ENCODE measurements at places on chromosomes 7 and 10.

DNA sequence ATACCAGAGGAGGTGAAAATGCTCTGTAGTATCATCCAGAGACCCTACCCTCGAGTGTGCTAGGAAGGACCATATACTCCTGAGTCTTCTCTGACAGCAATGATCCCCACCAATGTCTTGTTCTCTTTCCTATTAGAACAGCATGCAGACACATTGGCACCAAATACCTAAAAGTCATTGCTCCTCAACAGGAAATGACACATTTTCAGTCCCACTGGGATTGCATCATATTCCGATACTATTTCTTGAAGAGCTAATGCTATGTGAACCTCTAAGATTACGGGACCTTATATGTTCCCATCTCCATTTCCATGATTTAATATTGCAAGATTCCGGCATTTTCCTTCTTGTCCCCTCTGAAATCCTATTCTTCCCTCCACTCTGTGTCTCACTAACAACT is 177.4 kb downstream of the NRP1 start:
- no peak for DNase-seq

GRCh38 chr7:118245267-118246040 is 20.9 kb downstream of the ANKRD7 start:
- no peak for DNase-seq

DNA sequence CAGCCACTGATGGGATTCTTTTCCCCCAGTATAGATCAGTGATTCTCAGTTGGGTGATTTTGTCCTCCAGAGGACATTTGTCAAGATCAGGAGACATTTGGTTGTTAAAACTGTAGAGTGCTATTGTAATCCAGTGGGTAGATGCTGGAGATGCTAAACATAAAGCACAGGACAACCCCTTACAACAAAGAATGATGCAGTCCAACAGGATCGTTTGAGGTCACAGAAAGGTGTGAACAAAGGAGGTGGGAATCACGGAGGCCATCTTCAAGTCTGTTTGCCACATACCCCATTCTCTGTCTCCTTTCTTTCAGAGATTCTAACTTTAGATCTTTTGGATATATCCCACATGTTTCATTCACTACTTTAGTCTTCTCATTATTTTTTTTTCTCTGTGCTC is 69.0 kb downstream of the HELLS start:
- DNase-seq: no peak

- DNase-seq: no peak
Observed at GRCh38 chr10:73653195-73653594, 2.6 kb downstream of the SYNPO2L start.

GRCh38 chr7:117972606-117973005 is 99.4 kb upstream of the CTTNBP2 start:
- DNase-seq: no peak

DNA sequence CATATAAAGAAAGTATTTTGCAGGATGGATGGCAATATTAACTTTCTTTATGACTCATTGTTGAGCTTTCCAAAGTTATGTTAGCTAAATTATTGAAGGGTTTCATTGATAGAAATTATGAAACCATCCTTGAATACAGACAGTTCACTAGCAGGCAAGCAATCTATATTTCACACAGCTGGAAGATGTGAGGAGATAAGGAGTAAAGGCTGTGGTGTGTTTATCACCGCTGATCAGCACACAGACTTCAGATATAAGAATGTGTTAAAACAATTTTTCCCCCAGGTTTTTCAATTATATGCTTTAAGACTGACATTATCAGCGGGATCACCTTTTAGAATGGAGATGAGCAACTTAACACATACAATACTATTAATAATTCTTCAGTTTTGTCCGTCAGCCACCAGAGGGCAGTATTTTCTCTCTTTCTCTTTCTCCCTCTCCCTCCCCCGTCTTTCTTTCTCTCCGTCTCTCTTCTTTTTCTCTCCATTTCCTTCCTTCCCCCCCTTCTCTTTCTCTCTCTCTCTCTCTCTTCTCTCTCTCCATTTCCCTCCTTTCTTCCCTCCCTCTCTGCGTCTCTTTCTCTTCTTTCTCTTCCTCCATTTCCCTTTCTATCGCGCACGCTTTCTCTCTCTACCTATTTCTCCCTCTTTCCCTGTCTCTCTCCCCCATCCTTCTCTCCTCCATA is 62.9 kb upstream of the FAM171A1 start:
- no peak for DNase-seq

DNA sequence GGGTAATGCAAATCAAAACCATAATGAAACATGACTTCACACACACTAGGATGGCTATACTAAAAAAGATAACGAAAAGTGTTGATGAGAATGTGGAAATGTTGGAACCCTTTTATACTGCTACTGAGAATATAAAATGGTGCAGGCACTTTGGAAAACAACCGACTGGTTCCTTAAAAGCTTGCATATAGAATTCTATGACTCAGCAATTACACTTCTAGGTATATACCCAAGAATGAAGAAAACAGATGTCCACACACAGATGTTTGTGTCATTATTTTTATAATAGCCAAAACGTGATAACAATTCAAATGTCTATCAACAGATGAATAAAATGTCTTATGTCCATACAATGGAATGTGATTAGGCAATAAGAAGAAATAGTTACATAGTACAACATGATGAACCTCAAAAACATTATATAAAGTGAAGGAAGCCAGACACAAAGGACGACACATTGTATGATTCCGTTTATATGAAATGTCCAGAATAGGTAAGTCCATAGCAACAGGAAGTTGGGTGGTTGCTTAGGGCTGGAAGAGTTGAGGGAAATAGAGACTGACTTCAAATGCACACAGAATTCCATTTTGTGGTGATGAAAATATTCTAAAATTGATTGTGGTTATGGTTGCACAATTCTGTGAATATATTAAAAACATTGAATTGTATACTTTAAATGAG is 148.3 kb upstream of the PHYHIPL start:
- DNase-seq: no peak

DNA sequence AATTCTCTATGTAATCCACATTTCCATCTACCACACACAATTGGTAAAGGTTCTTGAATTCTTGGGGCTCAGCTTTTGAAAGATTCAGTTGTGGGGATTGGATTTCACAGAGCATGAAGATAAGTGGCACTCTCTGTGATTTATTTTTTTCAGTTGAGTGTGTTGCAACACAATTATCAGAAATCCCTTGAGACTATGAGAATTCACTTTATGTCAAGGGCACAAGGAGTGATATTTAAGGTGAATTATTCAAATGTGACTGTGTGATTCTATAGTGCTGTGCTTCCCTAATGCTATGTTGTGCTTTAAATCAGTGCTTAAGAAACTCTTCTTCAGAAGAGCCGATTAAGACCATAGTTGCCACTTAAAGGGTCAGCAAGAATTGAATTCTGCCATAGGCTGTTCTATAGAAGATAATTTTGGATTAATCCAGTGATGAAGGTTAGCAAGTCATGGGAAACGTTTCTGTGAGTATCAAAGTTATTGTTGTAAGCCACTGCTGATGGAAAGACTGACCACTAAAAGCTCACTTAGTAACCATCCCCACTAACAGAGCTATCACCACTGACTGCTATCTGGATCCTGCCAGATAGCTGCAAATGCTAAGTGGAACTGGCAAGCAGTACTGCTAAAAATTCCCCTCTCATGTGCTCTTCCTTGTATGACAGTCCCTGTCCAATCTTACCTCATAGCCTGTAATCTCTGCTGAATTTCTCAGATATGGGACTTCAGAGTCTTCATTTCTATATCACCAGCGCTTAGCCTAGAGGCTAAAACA is 134.0 kb upstream of the SEMA3D start:
- DNase-seq: no peak

DNA sequence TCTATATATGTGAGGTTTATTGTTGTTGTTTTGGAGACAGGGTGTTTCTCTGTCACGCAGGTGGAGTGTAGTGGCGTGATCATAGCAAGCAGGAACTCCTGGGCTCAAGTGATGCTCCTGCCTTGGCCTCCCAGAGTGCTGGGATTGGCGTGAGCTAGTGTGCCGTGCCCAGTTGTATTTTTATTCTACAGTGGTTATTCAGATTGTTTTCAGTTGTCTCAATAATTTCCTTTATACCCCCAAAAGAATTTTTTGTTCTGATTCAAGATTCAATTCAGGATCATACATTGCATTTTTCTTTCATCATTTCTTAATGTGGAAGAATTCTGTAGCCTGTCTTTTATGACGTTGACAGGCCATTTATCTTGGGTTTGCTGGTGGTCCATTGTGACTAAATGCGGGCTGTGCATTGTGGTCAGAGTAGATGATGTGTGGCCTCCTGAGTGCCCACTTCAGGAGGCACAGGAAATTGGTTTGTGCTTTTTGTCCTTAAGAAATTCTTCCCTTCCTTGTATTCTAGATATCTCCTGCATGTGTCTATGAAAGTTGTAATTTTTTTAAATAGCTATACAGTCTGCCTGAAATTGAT is 22.9 kb downstream of the RBM33 start:
- DNase-seq: no peak

DNA sequence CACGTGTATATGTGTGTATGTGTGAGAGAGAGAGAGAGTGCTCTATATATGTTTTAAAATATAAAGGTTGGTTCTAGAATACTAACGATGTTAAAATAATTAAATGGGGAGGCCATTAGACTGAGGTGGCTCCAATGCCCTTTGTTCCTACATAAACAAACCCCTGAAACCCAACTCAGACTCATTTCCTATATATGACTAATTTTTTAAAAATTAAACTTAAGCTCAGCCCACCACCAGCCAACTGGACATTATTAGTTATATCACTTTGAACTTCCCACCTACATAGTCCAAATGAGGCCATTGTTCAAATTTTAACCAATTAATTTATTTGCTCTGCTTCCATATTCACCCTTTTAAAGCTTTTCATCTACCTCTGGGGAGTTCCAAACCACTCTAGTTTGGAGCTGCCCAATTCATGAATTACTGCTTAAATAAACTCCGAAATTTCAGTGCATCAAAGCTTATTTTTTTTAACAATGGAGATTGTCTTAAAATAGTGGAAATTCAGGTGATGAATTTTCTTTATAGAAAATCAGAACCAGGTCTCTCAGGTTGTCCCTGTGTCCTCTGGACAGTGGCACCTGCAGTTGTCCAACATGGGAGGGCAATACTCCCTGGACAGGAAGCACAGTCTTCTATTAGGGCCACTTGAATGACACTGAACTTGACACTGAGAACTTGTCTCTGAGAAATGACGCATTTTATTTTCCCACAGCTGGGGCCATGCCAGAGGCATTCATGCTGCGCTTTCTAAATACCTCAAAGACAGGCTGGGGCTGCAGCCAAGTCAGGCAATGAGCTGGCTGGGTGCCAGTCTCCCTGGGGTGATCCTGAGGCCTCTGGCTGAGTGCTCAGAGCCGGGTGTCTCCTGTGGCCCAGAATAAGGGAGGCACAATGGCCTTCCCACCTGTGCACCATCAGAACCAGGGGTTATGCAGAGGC is 109.5 kb upstream of the TMEM72 start:
- no peak for DNase-seq

DNA sequence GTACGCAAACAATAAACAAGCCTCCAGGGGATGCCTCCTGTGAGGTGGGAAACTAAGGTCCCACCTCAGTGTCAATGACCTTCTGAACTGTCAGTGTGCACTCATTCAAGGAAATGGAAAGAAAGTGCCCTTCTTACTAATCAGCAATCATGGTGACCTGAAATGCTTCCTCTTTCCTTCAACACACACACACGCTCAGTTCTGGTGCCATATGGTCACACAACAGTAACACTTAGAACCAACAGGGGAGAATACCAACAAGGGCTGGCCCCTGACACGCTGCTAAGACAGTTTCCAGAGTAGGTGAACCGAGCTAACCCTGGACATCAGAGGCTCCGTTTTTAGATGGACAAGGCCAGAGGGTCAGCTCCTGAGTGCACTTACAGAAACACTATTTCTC is 42.1 kb upstream of the EFCAB10 start:
- DNase-seq: no peak

GRCh38 chr10:6181249-6181648 is 21.5 kb upstream of the PFKFB3 start:
- no peak for DNase-seq

- DNase-seq: no peak
Observed at GRCh38 chr7:22430457-22430856, 69.5 kb downstream of the STEAP1B start.

DNA sequence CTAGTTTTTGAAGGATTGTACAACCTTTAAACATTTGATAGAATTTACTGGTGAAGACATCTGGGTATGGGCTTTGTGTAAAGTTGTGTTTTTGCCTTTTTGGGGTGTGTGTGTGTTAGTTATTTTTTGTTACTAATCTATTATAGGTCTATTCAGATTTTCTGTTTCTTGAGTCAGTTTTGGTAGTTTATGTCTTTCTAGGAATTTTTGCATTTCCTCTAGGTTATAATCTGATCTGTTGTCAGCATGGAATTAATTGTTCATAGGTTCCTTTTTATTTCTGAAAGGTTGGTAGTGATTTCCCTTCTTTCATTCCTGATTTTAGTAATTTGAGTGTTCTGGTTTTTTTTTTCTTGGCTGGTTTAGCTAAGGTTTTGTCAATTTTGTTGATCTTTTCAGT is 17.7 kb downstream of the SEPTIN7 start:
- DNase-seq: no peak

DNA sequence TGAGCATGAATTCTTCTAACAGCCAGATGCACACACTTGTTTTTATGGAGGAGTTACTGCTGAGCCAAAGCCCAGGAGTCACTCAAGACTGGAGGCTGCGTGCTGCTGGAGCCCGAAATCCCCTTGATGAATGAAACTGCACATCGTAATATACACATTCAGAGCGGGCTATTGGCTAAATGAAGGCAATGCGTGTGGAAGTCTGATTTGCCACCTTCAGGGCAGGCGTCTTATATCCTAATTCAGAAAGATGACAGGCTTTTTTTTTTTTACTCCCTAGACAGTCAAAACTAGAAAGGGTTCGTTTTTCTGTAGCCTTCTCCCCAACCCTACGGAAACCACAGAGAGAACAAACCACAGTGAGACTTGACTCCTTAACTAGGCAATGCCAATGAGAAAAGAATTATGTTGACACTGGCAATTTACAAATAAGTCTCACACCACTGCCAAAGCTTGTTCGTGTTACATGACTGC is 227.2 kb upstream of the KLF14 start:
- DNase-seq: peak; percentile 69

DNA sequence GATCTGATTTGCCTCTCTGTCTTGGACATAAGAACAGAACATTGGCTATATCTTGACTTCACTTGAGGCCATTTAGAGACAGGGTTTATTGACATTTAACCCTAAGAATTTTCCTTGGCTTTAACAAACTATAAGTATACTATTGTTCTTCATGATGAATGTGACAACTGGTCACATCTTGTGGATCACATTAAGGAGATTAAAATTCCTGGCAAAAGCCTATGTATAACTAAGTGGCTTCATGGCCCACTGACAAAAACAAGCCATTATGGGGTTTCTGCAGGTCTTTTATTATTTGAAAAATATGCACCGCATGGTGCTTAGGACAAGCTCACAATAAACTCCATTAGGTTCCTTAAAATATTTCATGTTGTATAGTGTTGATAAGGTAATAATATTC is 54.8 kb downstream of the THNSL1 start:
- no peak for DNase-seq

GRCh38 chr10:37488792-37489657 is 363.6 kb downstream of the ANKRD30A start:
- DNase-seq: no peak

GRCh38 chr10:110209454-110209925 is 2.1 kb downstream of the MXI1 start:
- no peak for DNase-seq
